ENCODE measurements at places on chromosomes 12 and 14. TPM values are rescaled to one million over a fixed set of nuclear protein-coding genes. Genes with fewer than 3 reads are reported as not detected.

Gene KRT78
- total RNA-seq, result 0.15 TPM

Gene RNASE12
- not detected for total RNA-seq

Gene IKBIP
- 62.7 TPM for total RNA-seq

Gene NAV3
- 7.9 TPM for total RNA-seq

Gene CLEC1A
- not detected for total RNA-seq
